ENCODE measurements at places on chromosomes 4 and X. TPM values are rescaled to one million over a fixed set of nuclear protein-coding genes. Genes with fewer than 3 reads are reported as not detected.

DNA sequence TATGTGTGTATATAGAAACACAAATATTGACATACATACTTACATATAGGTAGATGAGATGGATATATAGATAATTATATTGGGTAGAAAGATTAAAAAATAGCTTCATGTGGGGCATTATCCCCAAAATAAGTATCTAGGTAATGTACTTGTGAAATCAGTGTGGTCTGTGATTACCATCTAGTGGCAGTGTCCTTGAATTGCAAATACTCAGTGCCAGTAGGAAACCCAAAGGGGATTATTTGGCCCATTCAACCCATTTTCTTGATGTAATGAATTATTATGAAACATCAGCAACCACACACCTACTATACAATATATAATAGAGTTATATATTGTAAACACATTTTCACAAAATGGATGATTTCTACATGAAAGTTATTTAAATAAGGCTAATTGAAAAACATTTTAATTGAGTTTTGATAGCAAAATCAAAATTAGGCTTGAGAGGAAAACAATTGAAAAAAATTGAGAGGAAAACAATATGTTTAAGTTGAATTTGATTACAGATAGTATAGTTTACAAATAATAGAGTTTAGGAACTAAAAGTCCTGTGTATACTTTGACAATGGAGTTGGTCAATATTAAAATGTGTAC, 389.4 kb downstream of the GALNTL6 start:
- DNase-seq, result no peak

DNA sequence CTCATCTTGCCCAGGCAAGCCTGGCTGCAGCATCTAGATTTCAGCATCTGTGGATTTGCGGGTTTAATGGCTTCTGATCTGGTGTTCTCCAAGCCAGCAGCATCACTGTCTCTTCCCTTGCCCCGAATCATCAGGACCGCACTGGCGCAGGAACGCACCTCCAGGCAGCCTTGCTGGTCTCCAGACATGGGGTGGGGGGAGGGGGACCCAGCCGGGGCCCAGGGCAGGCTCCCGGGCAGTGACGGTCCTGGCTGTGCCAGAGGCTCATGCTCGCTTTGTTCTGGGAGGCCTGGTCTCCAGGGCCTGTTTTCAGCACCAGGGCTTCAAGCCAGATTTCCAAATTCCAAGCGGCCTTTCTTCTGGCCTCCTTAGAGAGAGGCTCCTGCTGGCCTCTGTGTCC, 4.9 kb downstream of the CFAP99 start:
- DNase-seq, result no peak

DNA sequence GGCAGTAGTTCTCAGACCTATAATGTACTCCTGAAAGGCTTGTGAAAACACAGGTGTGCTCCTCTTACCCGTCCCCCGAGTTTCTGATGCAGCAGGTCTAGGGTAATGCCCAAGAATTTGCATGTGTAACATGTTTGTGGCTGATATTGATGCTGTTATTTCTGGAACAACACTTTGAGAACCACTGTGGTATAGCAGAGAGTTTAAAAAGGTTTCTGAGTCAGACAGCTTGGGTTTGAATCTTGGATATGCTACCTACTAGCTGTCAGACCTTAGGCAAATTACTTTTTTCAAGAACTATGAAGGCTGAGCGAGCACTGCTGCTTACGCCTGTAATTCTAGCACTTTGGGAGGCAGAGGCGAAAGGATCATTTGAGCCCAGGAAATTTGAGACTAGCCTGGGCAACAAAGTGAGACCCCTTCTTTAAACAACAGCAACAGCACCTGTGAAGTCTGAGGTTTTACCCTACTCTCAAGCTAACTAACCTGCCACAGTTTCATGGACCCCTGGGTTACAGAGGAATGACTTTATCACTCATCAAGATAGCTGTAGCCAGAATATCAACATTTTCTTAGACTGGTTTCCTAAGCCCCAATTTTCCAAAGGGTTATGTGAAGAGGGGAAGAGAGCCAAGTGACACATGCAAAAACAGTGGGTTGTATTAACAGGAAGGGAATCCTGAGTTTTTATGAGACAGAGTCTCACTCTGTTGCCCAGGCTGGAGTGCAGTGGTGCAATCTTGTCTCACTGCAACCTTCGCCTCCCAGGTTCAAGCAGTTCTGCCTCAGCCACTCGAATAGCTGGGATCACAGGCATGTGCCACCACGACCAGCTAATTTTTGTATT, 5.1 kb downstream of the AFF1 start:
- DNase-seq, result no peak

DNA sequence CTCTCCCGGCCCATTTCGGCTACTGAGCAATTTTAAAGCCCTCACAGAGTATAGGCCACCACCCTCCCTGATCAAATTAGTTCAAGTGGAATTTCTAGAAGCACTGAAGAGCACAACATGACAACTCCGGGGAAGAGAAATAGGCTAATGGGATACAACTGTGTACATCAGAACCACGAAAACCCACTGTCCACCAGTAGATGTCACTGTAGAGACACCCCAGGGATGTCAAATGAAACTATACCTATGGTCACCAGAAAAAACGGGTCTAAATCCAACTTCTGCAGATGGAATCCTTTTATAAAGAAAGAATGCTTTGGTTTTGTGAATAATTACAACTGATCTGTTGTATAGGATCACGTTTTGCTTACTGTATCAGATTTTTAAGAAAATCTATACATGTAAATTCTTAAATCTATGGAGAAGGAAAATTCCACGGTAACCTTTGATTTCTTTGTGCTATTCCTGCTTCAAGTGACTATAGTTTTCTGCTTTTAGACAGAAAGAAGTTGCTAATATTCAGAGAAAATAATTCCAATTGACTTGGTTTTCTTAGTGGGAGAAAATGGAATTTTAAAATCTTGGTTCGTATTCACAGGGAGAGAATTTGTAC, 29.5 kb upstream of the MAP3K15 start:
- peak; percentile 34 for DNase-seq

- DNase-seq, result peak; percentile 93
These were observed at the start of gene CHIC2 for GRCh38 chr4:54064317-54065111. Gene CHIC2 (minus strand): TSS chr4:54064605. CDS start chr4:54064300, 305 bp downstream.

DNA sequence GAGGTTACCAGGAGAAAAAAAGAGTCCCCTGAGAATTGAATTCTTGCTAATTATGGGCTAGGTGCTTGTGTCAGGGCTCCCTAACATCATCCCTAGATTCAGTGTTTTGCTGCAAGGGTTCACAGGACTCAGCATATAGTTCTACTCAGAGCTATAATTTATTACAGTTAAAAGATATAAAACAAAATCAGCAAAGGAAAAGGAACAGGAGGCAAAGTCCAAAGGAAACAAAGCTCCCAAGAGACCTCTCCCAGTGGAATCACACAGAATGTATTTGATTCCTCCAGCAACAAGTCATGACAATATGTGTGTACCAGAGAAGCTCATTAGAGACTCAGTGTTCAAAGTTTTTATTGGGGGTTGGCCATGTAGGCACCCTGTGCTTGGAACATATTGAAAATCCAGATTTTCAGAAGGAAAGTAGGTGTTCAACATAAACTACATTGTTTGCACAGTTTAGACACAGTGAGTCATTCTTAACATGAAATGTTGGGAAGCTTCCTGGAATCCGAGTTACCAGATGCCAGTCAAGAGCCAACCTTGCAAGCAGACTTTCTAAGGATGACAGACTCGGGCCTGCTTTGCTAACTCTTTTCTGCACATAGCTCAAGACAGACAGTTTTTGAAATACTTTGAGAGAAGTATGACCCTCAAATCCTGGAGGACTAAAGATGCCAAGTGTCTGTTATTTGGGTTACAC, 311.3 kb upstream of the EMCN start:
- no peak for DNase-seq

DNA sequence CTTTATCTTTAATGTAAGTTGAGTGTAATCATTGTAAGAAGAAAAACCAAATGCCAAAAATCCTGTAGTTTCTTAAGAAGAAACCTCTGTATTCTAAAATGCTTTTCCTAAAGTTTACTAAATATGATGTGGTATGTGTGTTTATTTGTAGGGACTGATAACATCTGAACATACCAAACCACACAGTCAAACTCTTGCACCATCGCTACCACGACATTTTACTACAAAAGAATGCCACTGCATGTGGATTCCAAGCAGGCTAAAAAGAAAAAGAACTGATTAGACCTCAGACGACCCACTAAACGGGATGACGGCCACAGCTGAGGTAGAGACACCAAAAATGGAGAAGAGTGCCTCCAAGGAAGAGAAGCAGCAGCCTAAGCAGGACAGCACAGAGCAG, 46.1 kb downstream of the LAS1L start:
- DNase-seq, result no peak

GRCh38 chr4:158964114-158964727, 138.7 kb upstream of the RAPGEF2 start:
- DNase-seq, result no peak

DNA sequence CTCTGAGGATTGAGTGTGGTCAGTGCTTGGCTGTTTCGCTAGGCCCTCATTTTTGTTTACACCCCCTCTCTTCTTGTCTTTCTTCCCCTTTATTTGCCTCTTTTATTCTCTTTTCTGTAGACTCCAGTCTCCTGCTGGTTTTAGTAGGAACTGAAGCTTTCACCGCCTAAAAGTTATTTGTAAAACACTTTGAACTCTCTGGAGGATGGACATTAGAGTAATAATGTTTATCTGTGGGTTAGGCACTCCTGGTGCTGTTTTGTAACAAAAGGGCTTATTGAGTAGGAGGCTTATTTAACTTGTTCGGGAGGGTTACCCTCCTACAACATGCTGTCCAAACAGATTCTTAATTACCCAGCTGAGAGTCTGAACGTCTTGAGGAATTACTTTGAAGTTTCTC, 1.6 kb upstream of the ARHGAP10 start:
- DNase-seq, result no peak

DNA sequence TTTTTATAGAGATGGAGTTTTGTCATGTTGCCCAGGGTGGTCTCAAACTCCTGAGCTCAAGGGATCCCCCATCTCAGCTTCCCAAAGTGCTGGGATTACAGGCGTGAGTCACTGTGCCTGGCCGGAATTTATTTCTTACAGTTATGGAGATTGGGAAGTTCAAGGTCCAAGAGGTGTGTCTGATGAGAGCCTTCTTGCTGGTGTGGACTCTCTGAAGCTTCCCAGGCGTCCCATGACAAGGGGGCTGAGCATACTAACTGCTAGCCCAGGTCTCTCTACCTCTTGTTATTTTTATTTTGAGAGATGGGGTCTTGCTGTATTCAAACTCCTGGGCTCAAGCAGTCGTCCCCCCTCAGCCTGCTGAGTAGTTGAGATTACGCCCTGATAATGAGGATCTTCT, 2.9 kb upstream of the NSD2 start:
- no peak for DNase-seq

DNA sequence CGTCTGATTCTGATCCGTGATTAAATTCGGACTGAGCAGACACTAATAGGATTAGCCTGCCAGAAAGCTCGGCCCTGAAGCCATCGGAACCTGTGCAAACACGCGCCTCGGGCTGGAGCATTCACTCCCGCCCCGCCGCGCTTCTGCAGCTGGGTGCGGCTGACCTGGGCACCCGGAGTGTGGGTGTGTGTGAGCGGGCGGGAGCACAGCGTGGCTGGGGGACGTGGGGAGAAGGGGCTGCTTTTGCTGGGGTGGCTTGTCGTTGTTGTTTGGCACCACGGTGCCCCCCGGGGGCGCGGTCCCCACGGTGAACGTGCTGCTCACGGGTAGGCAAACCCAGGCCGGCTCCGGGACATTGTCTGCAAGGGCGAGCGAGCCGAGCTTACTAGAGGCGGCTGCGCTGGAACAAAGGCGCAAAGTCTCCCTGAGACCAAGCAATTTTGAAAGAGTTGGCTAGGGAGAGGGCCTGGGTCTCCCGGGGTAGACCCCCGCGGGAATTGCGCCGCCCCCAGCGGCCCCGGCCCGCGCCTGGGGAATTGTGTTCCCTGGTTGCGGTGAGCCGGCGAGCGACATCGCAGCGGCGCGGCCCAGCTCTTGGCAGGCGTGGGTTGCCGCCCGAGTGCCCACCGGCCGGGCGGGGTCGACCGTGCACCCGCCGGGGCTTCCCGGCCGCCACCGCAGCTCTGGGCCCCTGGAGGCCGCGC, 1.4 kb downstream of the MAMLD1 start:
- peak; percentile 22 for DNase-seq

- peak; percentile 17 for DNase-seq
These were observed 70.8 kb upstream of the HHIP start for GRCh38 chr4:144575181-144575580.

- DNase-seq, result no peak
These were observed 203.4 kb downstream of the SLC39A8 start for GRCh38 chr4:102141842-102142241.

DNA sequence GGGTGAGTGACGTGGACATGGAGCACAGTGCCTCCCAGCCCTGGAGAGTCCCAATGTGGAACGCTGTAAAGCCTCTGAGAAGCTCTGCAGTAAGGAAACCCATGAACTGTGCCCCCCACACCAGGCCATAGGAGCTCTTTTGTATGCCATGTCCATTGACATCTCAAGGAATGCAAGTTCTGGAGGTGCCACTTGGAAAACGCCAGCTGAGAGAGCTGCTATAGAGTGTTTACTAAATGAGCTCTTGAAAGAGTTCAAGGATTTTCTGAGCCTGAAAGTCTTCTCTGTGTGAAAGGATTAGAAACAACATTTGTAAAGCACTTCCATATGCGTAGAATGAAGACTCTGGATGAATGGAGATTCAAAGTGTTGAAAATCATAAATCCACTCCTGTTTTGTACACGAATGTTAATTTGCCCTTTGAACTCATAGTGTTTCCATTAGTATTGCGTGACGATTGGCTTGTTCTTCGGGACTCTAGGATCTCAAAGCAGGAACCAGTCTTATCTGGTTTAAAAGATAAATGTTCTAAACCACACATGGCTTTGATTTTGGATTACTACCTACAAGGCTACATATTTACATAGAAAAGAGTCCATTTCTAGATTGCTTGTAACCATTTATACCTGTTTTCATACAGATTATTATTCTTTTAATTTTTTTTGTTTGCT, 41.8 kb upstream of the STOX2 start:
- DNase-seq, result no peak

DNA sequence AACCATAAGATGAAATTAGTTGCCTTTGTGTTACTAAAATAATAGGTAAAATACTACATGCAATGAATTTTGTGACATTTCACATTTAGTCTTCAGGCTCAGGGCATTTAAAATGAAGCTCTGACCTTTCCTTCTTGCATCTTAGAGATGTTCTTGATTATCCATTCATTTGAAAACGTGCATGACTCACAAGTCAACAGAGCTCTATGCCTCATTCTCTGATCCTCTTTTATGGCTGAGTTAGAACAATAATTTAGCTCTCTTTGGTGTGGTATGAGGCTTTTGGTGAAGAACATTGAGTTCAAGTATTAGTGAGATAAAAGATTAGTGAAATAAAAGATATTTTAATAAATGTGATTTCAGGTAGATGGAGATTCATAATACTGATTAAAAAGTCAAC, 66.5 kb downstream of the TIGD2 start:
- DNase-seq, result no peak

The TKTL2 gene
- not detected for total RNA-seq

The AMBN gene
- total RNA-seq, result 0.06 TPM

The TCEAL2 gene
- total RNA-seq, result 9.1 TPM

The SUPT20HL1 gene
- not detected for total RNA-seq

The TMEM35A gene
- not detected for total RNA-seq

The AFM gene
- total RNA-seq, result not detected
